Activated CD4-positive, alpha-beta T cell treated with anti-CD3 and anti-CD28 coated beads, Interleukin-2, amount 10 ng/mL, durations not matched to agents 24 days and 14 days (primary cell): ENCODE measurements at places on chromosomes 3 and 15. TPM values are rescaled to one million over a fixed set of nuclear protein-coding genes. Genes with fewer than 3 reads are reported as not detected.

Gene THRB
- total RNA-seq = not detected in 2 replicates

Gene ZDHHC19
- not detected in 2 replicates for total RNA-seq

Gene RFC4
- total RNA-seq = 116 and 119 TPM in 2 replicates

Gene GPR27
- 1.0 and 1.4 TPM in 2 replicates for total RNA-seq

Gene LRIG1
- total RNA-seq = 50.3 and 52.8 TPM in 2 replicates

- H3K4me1 ChIP-seq = no peaks in the 10 kb centered on the region
- no peaks in the 10 kb centered on the region for H3K27me3 ChIP-seq
- no peaks in the 10 kb centered on the region for H3K36me3 ChIP-seq
- H3K4me3 ChIP-seq = no peak overlapping the region
- DNase-seq = no peak
- no peak overlapping the region for H3K27ac ChIP-seq
These were observed 272.8 kb upstream of the POU1F1 start for GRCh38 chr3:87549208-87549607.

DNA sequence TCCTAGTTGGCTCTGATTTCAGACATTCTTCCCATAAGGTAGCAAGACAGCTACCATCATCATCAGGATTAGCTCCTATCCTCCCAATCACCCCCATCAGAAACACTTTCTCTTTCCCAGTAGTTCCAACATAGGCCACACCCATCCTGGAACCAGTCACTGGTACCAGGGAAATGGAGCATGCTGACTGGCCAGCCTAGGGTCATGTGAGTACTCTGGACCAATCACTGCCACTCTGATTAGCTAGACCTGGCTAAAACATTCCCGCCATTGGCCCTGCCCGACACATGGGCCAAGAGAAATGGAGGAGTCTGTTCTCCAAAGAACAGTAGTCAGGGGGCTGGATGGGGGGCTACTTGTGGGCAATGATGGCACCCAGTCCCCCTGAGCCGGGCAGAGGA lies 12.4 kb downstream of the EFCC1 start:
- H3K4me1 ChIP-seq = peaks cover 26% of the 10 kb centered on the region
- H3K27ac ChIP-seq = no peak overlapping the region
- H3K4me3 ChIP-seq = no peak overlapping the region
- H3K27me3 ChIP-seq = no peaks in the 10 kb centered on the region
- DNase-seq = no peak

GRCh38 chr3:124381575-124382333 lies 348.5 kb upstream of the UMPS start:
- no peak overlapping the region for H3K27ac ChIP-seq
- no peak overlapping the region for H3K4me3 ChIP-seq
- H3K36me3 ChIP-seq = no peaks in the 10 kb centered on the region
- DNase-seq = no peak

DNA sequence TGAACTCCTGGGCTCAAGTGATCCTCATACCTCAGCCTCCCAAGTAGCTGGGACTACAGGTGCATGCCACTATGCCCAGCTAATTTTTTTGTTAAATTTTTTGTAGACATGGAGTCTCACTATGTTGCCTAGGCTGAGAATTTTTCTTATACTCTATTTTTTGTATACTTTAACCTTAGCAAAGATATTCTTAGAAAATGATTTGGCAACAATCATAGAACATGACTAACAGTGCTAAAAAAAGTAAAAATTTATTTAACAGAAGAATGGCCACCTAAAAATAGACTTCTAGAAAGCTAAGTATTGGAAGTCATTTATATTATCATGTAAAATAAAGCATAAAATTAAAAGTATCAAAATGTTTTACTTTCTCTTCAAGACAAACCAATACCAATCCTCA lies 322.3 kb downstream of the PLCL2 start:
- no peak overlapping the region for H3K27ac ChIP-seq
- no peaks in the 10 kb centered on the region for H3K27me3 ChIP-seq
- H3K4me3 ChIP-seq = no peak overlapping the region

DNA sequence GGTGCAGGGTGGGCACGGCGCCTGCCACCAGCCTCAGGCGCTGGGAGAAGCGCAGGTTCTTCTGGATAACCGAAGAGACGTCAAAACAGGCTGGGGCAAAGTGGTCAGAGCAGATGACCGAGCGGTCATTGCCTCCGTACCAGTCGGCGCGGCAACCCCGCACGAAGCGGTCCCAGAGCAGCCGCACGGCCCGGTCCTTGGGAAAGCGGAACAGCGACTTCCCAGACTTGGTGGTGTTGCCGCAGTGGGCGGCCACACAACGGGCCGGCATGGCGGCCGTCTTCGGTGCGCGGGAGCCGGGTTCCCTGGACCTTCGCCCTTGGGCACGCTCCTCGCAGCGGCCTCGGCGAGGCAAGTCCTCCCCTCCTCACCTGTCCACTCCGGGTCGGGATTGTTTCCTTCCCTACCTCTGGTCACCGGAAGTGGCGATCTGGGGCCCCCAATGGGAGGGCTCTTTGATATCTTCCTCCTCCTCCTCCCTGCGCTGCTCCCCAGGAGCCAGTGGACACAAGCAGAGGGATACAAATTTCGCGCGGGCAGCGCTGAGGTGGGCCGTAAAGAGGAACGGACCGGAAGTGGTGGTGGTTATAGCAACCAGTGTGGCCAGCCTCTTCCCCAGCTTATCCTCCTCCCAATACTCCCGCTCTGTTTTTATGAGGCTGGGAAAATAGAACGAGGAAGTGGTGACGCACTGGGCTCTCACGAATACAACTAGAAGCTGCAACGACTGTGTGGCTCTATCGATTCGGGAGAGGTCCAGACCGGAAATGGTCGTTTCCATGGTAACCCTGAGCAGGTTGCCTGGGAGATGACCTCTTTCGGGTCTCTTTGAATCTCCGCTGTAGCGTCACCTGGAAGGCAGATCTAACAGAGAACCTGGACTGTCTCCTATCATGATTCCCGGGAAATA lies at the start of the genes LRRC49 and THAP10:
TSS of gene LRRC49 (plus strand) at position 825 of the 910 bp plus-strand sequence. CDS start at position 894, 69 bp downstream.
TSS of gene THAP10 (minus strand) at position 432 of the 910 bp plus-strand sequence. CDS start at position 271, 161 bp downstream.
- H3K27me3 ChIP-seq = peaks cover 60% of the 10 kb centered on the region
- no peaks in the 10 kb centered on the region for H3K36me3 ChIP-seq

DNA sequence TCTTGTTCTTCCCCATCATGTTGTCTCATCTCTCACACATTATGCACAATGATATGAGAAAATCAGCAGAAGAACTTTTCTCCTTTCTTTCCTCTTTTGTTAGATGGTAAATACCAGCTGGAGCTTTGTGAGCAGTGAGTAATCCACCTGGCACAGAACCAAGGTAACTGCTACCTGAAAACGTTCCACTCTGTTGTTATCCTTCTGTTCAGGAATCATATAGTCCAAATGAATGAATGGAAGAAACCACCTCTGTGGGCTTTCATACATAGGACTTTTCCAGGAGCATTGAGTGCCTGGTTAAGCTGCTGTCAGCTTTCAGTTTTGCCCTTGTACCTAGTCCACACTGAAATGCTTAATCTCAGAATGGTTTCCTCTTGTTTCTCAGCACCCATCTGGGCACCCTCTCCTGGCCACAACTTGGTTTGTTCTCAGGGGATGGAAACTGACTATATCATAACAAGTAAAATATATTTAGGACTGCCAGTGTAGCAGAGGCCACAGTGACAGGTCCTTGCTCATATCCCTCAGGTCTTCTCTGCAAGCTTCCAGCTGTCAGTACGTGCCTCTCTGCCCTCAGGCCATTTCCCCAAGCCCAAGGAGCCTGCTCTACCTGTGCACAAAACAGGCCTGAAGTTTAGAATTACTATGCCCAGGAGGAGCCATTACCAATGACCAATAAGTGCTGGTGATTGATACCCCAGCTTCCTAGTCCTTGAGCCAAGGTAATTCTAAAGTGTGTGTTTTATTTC lies 23.5 kb upstream of the SLC4A7 start:
- no peak overlapping the region for H3K27ac ChIP-seq
- no peaks in the 10 kb centered on the region for H3K36me3 ChIP-seq
- peaks cover 3% of the 10 kb centered on the region for H3K4me1 ChIP-seq
- H3K27me3 ChIP-seq = no peaks in the 10 kb centered on the region
- no peak for DNase-seq

GRCh38 chr15:88900309-88900981 lies 5.1 kb upstream of the HAPLN3 start:
- H3K36me3 ChIP-seq = no peaks in the 10 kb centered on the region
- H3K27me3 ChIP-seq = no peaks in the 10 kb centered on the region
- H3K4me1 ChIP-seq = peaks cover 35% of the 10 kb centered on the region
- DNase-seq = no peak
